GM12891 (cell line): ENCODE measurements at places on chromosomes 4 and X.

DNA sequence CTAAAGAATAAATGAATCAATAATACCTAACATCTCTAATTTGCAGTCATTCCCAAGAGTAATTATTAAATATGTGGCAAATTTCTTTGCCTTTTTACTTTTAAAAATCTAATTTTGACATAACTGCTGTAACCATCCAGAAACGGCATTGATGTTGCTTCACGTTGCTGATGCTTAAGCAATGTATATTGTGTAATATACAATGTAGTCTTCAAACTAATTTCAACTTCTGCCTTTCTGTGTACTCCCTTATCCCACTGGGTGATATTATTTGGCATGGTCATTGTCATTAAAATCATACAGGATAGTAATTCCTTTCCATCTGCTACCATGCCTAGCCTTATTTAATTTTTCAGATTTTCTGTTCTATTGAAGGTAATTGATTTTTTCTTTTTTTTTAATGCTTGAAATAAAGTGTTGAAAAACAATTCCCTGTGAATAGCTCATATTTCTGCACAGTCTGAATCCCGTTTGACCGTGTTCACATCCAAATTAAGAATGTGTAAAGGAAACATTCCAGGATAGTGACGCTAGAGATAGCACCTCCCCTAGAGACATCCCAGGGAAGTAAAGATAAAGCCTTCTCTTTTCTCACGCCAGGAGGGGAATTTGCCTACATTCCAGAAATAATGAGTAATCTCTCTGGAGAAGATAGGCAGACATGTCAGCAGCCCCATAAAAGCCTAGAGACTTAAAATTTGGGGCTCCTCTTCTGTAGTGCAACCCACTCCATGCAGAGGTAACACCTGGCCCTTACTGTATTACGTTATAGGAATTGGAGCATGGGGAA is 8.6 kb downstream of the FAM200B start:
- no peak for DNase-seq

DNA sequence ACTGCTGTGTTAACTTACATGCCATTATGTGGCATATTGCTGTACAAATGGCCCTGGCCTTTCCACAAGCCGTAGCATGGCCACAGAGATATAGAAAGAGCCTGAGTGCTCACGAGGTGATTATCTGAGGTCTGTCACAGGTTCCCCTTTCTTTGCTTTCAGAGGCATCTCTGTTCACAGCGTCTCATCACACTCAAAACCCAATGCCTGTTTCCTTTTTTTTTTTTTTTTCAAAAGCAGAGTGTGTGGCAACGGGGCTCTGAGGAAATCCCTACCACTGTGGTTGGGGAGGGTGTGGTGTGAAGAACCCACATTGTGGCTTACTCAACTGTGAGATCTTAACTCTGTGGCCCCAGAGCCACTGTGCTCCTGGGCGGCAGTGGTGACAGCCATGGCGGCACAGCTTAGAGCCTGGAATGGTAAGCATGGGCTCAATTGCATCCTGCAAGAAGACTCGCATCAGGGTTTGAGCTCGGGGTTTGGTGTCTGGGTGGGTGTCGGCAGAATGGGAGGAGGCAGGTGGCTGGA is 30.8 kb downstream of the RTL5 start:
- DNase-seq, result no peak

DNA sequence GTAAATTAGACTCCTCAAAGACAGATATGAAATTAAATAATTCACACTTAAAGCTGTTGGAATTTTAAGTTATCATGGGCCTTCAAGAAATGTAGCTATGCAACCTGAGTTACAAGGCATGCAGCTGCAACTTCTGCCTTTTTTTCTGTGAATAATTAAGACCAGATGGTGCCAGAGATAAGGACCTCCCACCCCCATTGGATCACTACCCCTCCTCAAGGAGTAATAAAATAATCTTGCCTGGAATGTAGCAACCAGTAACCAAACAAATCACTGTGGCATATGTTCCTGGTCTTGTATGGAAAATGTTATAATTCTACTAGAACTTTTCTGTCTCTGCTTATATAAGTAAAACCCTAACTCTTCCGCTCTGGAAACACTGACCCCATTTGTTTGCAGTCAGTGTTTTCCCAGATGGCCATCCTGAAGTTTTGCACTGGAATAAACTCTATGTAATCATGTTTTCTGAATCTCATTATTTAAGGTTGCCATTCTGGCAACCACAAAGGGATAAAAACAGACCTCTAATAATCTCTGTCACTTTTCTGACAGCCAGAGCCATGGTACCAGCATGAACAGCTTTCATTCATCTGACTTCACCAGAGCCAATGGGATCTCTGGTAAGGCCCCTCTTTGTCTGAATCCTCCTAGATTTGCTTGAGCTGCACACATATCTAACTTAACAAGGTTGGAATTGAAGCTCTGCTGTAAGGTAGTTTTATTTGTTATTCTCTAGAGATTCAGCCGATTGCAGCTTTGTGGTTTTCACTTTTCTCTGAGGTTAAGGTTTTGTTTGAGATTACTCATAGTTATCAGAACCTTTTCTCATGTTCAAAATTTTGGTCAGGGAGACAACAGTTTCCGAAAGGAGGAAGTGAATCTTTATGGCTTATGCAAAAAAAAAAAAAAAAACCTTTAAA is 274.6 kb downstream of the NAF1 start:
- peak; percentile 37 for DNase-seq

GRCh38 chrX:13790206-13791131 is 26.4 kb downstream of the GPM6B start:
- DNase-seq, result no peak

- DNase-seq, result no peak
Measured at GRCh38 chr4:94767446-94767845, 9.7 kb downstream of the BMPR1B start.

- no peak for DNase-seq
Measured at GRCh38 chrX:16014171-16014570, 109.2 kb upstream of the GRPR start.

DNA sequence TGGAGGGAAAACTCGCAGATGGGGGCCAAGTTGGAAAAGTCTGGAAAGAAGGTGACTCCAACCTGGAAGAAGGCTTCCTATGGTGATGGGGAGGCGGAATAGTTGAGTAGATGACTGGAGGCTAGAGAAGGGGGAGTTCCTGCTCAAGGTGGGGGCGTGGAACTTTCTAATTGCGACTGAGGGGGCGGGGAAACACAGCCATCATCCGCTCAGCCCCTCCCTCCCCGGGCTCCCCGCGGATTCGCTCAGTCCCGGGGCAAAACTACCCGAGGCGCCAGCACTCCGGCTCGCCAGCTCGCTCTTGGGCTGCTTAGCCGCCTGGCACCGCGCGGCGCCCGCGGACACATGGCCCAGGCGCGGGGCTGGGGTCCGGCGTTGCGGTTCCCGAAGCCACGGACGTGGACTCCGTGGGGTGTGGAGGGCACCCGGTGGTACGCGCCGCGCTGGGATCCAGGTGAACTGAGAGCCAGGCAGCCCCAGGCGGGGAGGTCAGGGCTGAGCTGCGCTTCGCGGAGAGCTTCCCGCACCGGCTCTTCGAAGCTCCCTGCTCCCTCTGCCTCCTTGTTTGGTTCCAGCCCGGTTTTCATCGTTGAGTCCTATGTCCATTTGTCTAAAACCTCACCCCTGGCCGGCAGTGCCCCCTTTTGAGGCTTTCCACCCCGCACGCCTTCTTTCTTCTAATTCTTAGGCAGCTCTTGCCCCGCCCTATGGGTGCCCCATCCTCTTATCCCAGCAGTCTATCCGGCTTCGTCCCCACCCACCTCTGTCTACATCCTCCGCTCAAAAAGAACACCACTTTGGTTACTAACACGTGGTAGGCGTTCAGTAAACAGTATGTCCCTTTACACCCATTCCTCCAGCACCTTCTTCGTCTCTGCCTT is 38.9 kb downstream of the STARD8 start:
- no peak for DNase-seq

- DNase-seq, result no peak
Measured at GRCh38 chr4:104446431-104447278, 48.0 kb downstream of the CXXC4 start.

DNA sequence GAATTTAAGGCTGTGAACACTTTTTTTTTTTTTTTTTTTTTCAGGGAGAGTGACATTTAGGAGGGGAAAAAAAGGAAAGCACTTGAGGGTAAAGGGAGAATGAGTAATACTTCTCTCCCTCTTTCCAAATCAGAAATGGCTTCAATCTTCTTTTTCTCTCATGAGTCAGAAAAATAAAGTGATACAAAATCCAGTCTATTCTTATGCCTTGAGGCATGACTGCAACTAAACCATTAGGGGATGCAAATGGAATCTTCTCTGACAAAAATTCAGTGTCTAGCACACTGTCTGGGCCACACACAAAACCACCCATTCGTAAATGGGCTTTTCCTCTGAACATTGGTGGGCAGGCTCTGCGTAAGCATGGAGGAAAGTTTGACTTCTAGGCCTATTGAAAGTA is 46.7 kb upstream of the POU4F2 start:
- no peak for DNase-seq
